Activated naive CD4-positive, alpha-beta T cell (primary cell): ENCODE measurements at places on chromosomes 12 and 14.

- DNase-seq, result no peak
Measured at GRCh38 chr14:33564774-33565630, 385.9 kb downstream of the EGLN3 start.

GRCh38 chr14:23321572-23322547 is 603 bp downstream of the PABPN1 start:
- DNase-seq, result no peak

DNA sequence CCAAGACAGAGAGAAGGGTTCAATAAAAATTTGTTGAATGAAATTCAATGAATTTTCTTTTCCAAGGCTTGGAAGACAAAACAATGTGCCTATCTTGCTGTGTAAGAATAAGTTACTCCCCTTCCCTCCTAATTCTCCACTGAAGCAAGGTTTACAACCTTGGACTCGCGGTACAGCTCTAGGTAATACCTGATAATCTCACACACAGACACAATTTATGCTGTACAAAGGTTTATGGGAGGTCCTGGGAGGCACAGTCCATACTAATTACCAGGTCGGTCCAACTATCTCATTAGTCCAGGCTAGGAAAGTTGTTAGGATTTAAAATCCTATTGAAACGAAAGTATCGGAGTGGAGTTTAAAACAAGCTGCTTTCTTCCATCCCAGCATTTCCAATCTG is 42.6 kb downstream of the NELL2 start:
- DNase-seq, result no peak

DNA sequence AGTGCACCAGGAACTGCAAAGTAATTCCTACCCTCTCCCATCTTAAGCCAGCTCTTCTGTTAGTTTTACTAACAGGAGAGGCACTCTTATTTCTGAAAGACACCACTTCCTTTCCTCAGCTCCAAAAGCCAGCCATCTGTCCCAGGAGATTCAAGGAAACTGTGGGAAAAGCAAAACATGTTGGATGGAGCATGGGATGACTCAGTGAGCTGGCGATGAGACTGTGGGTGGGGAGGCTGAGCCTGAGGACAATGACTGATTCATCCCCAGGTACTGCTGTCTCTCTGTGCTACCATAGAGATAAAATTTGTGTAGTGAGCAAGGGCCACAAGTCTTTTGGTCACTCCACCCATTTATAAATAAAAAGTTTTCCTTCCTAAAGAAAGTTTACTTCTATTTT is 141.4 kb downstream of the MYRFL start:
- DNase-seq, result no peak

- DNase-seq, result no peak
Measured at GRCh38 chr12:21456291-21456780, 18.9 kb downstream of the PYROXD1 start.

- DNase-seq, result no peak
Measured at GRCh38 chr14:44564908-44565307, 57.8 kb upstream of the FSCB start.
